ENCODE measurements at places on chromosomes 12 and 14.

- DNase-seq: no peak
These were observed 288.9 kb upstream of the CLEC14A start for GRCh38 chr14:38544776-38545175.

DNA sequence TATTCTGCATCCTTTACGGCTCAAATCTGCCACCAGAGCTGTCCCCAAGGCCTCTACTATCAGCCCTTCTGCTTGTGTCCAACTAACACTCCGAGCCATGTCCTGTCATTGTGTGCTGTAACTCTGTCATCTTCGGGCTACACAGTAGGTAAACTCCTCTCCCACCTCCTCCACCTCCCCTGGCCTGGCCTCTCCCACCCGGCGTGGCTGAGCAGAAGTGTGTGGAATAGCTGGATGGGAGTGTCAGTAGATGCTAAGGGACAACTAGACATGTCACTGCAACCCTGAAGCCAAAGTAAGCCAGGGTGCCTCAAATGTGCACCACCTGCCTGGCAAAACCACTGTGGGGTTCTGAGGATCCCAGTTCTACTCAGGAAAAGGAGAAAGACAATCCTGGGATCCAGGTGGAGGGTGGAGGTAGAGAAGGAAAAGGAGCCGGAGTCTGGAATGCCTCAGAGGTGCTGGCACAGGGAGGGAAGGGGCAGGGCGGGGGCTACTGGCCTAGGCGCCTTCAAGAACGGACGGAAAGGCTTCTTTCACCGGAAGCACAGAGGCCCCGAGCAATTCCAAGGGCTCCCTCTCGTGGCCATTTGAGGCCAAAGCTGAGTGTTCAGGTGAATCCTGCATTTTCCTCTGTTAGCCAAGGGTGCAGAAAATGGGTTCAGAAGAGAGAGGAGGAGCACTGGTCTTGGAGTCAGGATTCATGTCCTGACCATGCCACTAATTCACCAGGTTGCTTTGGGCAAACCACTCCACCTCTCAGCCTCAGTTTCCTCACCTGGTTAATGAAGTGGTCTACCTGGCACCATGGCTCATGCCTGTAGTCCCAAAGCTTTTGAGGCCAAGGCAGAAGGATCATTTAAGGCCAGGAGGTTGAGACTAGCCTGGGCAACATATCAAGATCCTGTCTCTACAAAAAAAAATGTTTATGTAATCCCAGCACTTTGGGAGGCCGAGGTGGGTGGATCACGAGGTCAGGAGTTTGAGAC, 20.5 kb upstream of the FAM181A start:
- DNase-seq: peak; percentile 61

GRCh38 chr14:52068615-52069306, at the start of gene NID2:
Gene NID2, minus strand, starts transcription at chr14:52069059. Its CDS starts 65 bp downstream, at chr14:52068994.
- DNase-seq: peak; percentile 23

- DNase-seq: no peak
These were observed 5.0 kb upstream of the SRSF9 start for GRCh38 chr12:120474616-120474960.

DNA sequence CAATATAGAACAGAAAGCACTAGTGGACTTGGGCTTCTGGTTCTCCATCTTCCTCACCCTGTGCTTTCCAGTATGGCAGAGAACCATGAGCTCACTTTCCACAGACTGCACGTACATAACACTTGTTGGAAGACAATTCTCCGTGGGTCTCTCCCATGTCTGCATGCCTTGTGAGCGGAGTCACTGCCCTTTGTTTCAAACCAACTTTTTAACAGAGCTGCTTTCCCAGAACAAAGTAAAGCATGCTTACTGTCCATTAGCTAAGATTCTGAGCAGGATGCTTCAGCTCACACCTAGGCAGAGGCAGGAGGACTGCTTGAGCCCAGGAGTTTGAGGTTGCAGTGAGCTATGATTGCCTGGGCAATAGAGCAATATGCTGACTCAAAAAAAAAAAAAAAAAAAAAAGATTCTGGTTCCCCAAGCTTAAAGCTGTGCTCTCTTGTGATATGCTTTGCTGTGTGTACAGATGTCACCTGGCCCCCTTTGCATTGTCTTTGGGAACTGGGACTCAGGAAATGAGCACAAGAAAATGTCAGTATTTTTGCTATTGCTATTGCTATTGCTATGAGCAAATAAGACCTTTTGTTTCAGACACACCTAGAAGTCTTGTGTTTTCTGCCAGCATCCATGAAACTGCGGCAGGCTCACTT, 54.6 kb upstream of the PTGR2 start:
- no peak for DNase-seq

Data from CD4-positive, alpha-beta T cell treated with Interleukin-17A for 4 hours (primary cell).